Colonic mucosa (tissue), 4 donors: ENCODE measurements at places on chromosomes 11 and 22.
A peak's percentile ranks its signal among the peaks of the same experiment; 100 is the strongest.

DNA sequence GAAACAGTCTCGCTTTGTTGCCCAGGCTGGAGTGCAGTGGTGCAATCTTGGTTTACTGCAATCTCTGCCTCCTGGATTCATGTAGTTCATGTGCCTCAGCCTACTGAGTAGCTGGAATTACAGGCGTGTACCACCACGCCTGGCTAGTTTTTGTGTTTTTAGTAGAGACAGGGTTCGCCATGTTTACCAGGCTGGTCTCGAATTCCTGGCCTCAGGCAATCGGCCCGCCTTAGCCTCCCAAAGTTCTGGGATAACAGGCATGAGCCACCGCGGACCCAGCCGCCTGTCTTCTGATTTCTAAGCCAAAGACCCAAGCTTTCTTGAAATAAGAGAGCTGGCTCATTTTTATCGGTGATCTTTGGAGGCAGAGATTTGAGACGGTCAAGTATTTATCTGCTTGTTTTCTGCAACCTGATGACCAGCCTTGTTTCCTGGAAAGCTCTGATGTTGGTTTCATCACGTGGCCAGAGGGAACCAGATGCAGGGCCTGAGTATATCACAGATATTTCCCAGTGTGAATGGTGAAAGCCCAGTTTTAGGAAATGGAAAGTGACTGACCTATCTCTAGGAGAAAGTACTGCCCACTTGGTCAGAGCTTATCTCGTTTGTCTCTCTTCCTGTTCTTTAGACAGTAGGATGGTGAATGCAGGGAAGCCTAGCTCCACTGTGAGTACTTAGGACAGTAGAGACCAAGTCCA lies 5.7 kb upstream of the SIDT2 start:
- no peaks in the 10 kb centered on the region for H3K4me1 ChIP-seq
- no peaks in the 10 kb centered on the region for H3K27me3 ChIP-seq
- H3K27ac ChIP-seq = no peak overlapping the region
- H3K36me3 ChIP-seq = no peaks in the 10 kb centered on the region

- H3K27me3 ChIP-seq = no peaks in the 10 kb centered on the region
- peak overlapping the region; percentile 88 for H3K4me3 ChIP-seq
- H3K36me3 ChIP-seq = no peaks in the 10 kb centered on the region
- H3K27ac ChIP-seq = peak overlapping the region; percentile 68
- no peak for DNase-seq
Observed at GRCh38 chr22:43088627-43088983, 586 bp downstream of the TTLL1 start.

GRCh38 chr11:13923716-13924650 lies 38.5 kb upstream of the SPON1 start:
- no peak overlapping the region for H3K4me3 ChIP-seq
- H3K4me1 ChIP-seq = no peaks in the 10 kb centered on the region
- peak overlapping the region; percentile 34 for H3K27ac ChIP-seq
- no peaks in the 10 kb centered on the region for H3K27me3 ChIP-seq
- DNase-seq = no peak

DNA sequence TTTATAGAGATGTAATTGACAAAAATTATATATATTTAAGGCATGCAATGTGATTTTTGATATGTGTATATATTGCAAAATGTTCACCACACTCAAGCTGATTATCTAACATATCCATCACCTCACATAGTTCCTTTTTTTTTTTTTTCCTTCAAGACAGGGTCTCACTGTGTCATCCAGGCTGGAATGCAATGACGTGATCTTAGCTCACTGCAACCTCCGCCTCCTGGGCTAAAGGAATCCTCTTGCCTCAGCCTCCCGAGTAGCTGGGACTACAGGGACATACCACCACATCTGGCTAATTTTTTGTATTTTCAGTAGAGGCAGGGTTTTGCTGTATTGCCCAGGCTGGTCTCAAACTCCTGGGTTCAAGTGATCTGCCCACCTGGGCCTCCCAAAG lies 65.1 kb upstream of the SLC35C1 start:
- no peaks in the 10 kb centered on the region for H3K4me1 ChIP-seq
- no peaks in the 10 kb centered on the region for H3K27me3 ChIP-seq
- no peak for DNase-seq
- no peak overlapping the region for H3K27ac ChIP-seq
- H3K4me3 ChIP-seq = no peak overlapping the region
- H3K36me3 ChIP-seq = no peaks in the 10 kb centered on the region

- H3K27me3 ChIP-seq = no peaks in the 10 kb centered on the region
- no peaks in the 10 kb centered on the region for H3K4me1 ChIP-seq
- no peak overlapping the region for H3K27ac ChIP-seq
- no peak overlapping the region for H3K4me3 ChIP-seq
Observed at GRCh38 chr11:116641561-116642045, 131.2 kb downstream of the BUD13 start.

DNA sequence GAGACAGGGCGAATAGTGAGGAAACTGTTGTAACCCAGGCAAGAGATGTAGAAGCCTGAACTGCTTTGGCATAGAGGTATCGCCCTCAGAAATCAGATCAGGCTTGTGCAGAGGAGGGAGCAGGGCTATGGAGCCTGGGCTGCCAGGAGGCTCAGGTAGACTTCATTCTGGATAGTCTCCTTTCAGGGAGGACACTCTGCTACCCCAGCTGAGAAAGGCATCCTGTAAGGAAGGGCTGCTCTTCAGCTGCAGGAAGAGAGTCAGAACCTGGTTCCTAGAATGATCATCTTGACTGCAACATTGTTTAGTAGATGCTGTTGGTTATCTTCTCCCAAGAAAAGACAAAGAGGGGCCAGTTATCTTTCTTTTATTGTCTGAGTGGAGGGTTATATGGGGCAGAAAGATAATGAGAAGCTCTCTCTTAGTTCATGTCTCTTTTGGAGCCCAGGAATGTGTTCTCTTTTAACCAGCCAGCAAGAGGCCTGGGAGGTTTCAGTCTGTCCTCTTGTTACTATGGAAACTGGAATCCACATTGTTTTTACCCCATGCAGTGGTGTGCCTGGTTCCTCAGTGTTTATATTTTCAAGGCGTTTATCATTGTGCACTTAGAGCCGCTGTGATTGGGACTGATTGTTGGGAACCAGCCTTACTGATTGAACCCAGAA lies 95.7 kb downstream of the STIM1 start:
- H3K27me3 ChIP-seq = no peaks in the 10 kb centered on the region
- DNase-seq = no peak
- no peak overlapping the region for H3K27ac ChIP-seq
- H3K4me3 ChIP-seq = no peak overlapping the region
- no peaks in the 10 kb centered on the region for H3K36me3 ChIP-seq

GRCh38 chr11:23079382-23079813 lies 219.1 kb upstream of the CCDC179 start:
- no peak for DNase-seq
- H3K27me3 ChIP-seq = no peaks in the 10 kb centered on the region
- H3K27ac ChIP-seq = no peak overlapping the region
- no peak overlapping the region for H3K4me3 ChIP-seq

DNA sequence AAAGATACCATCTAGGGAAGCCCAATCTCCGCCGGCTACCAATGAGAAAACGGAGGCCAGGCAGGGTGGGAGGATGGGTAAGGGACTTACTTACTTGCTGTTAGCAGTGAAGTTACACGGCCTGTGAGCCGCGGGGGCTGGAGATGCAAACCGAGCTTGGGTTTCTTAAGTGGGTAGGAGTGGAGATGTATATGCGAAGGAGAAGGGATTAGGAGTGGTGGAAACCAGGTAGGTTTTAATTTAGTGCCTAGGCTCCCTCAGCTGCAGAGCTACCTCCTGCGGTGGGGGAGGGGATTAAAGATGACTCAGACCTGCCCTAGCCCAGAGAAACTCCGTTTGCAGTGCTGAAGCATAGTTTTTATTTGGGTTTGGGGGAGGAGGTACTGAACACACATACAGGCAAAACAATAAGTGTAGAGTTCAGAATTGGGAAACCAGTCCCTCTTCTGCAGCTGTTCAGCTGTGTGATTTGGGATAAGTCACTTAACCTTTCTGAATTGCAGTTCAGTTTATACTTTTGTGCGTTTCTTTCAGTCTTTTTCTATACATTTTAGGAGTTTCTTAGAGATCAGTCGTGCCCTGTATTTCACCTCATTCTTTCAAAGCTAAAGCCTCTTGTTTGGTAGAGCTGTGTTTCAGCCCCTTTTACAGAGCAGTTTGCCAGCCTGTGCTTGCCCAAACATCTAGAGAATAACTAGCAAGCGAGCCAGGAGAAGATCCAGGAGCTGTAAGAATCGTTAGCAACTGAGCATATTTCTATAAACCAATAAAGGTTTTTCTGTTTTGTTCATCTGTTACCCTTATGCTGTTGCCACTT lies 596 bp upstream of the TNRC6B start:
- DNase-seq = peak; percentile 77
- H3K27ac ChIP-seq = peak overlapping the region; percentile 82
- peak overlapping the region; percentile 33 for H3K4me3 ChIP-seq
- H3K4me1 ChIP-seq = peaks cover 17% of the 10 kb centered on the region
- H3K36me3 ChIP-seq = no peaks in the 10 kb centered on the region

DNA sequence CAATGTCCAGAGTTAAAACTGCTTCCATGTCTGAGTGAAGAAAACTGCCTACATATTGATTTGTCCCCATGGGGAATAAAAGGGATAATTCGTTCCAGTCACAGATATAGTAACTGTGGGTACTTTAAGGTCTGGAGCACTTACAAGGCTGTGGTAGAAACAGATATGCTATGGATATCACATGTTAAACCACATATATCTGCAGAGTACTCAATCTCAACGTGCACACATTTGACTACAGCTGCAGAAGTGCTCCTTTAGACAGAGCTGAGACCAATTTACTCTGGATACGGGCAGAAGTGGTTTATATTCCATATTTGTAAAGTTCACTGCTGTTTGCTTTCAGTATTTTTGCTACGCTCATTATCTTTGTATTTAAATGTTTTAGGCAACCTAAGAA lies 9.7 kb upstream of the MS4A2 start:
- H3K27ac ChIP-seq = no peak overlapping the region
- H3K36me3 ChIP-seq = no peaks in the 10 kb centered on the region
- H3K4me3 ChIP-seq = no peak overlapping the region
- H3K27me3 ChIP-seq = no peaks in the 10 kb centered on the region
- DNase-seq = no peak
- no peaks in the 10 kb centered on the region for H3K4me1 ChIP-seq

DNA sequence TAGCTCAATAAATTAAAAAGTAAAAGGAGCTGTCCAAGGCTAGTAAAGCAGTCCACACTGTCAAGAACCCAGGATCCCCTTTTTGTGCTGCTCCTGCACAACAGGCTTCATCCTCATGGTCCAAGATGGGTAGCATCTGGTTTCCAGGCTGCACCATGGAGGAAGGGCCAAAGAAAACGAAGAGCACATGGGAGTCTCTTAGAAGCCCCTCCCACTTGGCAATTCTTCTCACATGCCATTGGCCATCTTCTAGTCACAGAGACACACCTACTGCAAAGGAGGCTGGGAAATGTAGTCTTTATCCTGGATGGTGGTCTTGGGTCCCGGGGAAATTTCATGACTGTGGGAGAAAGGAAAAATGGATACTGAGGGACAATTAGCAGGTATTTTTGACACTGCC lies 37.8 kb downstream of the PRR5L start:
- H3K4me1 ChIP-seq = no peaks in the 10 kb centered on the region
- DNase-seq = no peak
- H3K27ac ChIP-seq = no peak overlapping the region
- H3K4me3 ChIP-seq = no peak overlapping the region
- no peaks in the 10 kb centered on the region for H3K36me3 ChIP-seq

DNA sequence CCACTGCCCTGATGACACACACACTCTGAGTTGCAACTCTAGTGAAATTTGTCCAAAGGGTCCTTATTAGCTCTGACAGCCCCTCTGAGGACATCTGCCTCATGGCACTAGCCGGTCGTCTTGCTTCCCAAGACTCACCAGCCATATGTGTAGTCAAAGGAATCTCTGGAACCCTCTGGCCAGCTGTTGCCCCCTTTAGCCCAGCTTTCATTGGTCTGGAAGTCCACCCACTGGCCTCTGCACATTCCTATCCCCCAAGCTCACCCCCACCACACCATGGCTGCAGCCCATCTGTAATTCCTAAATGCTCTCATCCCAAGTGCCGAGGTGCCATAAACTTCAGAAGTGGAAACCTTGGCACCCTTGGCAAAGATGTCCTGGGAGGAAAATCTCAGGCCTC lies 24.3 kb downstream of the SYT7 start:
- H3K27me3 ChIP-seq = peaks cover 20% of the 10 kb centered on the region
- H3K4me1 ChIP-seq = no peaks in the 10 kb centered on the region
- no peak overlapping the region for H3K27ac ChIP-seq
- H3K36me3 ChIP-seq = no peaks in the 10 kb centered on the region
- DNase-seq = no peak

GRCh38 chr11:113603277-113604059 lies 102.6 kb downstream of the TMPRSS5 start:
- H3K4me3 ChIP-seq = no peak overlapping the region
- no peaks in the 10 kb centered on the region for H3K36me3 ChIP-seq
- no peaks in the 10 kb centered on the region for H3K4me1 ChIP-seq
- H3K27ac ChIP-seq = no peak overlapping the region

- no peak overlapping the region for H3K27ac ChIP-seq
- no peaks in the 10 kb centered on the region for H3K27me3 ChIP-seq
- H3K4me1 ChIP-seq = no peaks in the 10 kb centered on the region
- no peak overlapping the region for H3K4me3 ChIP-seq
Observed at GRCh38 chr11:78168539-78169477, 19.6 kb downstream of the KCTD21 start.

DNA sequence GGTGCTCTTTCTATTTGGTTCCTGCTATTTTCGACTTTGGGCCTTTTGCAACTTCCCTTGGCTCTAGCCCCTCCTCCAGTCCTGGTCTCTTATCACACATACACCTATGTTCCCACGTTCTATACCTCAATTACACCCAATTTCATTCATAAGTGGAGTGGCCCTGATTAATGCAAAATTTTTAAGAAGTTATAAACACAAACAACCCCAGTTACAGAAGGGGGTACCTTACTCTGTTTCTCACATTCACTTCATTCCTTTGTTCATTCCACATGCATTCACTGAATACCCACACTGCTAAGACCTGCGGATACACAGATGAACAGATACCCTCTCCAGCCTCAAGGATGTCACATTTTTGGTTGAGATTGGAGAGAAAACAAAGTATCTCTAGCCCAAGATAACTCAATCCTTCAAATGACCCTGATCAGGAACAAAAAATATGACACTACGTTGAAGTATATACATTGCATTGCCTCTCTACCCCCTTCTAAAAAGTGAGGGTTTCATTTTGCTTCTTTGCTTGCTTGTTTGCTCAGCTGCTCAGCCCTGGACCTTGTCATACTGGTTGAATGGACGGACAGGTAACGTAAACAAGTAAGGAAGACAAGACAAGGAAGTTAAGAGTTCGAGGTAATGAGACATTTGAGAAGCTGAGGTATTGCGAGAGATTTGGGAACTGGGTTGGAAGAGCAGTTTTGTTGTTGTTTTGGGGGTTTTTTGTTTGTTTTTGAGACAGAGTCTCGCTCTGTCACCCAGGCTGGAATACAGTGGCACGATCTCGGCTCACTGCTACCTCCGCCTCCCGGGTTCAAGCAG lies 3.6 kb upstream of the VPS37C start:
- H3K4me1 ChIP-seq = no peaks in the 10 kb centered on the region
- no peak for DNase-seq
- H3K4me3 ChIP-seq = no peak overlapping the region
- no peaks in the 10 kb centered on the region for H3K36me3 ChIP-seq
- H3K27ac ChIP-seq = peak overlapping the region; percentile 16

GRCh38 chr11:119472186-119472855 lies 49.3 kb upstream of the THY1 start:
- H3K27ac ChIP-seq = no peak overlapping the region
- no peaks in the 10 kb centered on the region for H3K36me3 ChIP-seq
- H3K4me3 ChIP-seq = no peak overlapping the region
- DNase-seq = no peak

GRCh38 chr11:38937709-38938108 lies 2339.7 kb upstream of the RAG2 start:
- DNase-seq = no peak
- H3K4me1 ChIP-seq = no peaks in the 10 kb centered on the region
- H3K27me3 ChIP-seq = no peaks in the 10 kb centered on the region
- H3K36me3 ChIP-seq = no peaks in the 10 kb centered on the region
- H3K27ac ChIP-seq = no peak overlapping the region
- H3K4me3 ChIP-seq = no peak overlapping the region
